ENCODE measurements at places on chromosomes 11 and 22.

GRCh38 chr11:122099374-122100036, 16.5 kb downstream of the BLID start:
- DNase-seq, result peak; percentile 76

DNA sequence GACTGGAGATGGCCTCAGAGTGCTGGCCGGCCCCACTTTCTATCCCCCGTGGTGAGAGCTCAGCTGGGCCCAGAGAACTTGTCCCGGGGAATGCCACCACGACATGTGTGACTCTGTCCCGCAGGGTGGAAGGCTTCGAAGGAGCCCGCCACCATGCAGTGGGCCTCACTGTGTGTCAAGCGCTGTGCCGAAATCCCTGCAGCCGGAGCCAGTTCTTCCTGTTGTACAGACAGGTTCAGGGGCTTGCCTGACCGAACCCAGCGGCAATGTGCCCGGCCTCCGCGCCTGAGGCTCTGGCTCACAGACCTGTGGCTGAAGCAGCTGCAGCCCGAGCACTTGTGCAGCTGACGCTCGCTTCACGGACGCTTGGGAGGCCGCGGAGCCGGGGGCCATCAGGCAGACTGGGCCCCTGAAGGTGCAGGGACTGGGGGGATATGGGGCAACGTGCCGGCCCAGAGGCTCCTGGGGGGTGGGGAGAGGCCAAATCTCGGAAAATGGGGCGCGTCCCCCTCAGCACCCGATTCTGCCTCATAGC, 650 bp downstream of the PPM1F start:
- peak; percentile 71 for DNase-seq

DNA sequence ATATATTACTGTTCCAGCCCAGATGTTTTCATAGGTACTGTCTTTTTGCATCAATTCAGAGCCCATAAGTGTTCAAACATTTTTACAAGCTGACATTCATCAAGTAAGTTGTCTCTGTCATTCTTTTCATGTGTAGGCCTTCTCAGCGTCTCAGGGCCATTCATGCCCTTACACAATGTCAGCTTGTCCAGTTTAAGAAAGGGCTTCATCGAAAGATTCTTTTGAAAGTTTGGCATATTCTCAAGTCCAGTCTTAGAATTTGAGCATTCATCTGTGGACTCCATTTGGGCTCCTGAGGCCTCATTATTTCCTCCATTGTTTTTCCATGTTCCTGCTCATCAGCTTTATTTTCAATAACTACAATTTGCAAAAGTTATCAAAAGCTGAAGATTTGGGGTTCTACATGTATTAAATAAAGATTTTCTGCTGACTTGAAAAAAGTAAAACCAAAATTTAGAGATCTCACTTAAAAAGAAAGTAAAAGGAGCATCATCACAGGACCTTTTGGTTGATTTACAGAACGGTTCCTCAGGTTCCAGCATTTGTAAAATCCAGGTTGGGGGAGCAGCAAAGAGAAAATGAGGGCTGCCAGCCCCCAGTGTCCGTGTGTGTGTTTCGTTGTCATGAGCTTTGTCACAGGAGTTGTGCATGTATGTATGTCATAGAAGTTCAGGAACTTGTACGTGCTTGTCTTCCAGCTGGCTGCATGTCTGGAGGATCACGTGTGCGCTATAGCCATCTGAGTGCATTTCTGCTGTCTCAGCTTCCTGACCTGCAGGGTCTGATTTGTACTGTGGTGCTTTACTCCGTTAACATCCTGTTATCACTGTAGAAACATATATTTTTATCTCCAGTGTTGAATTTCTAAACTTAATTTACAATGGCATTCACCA, 15.6 kb downstream of the MOV10L1 start:
- DNase-seq, result no peak

- DNase-seq, result no peak
These were observed 31.9 kb upstream of the RTL6 start for GRCh38 chr22:44529827-44530523.

DNA sequence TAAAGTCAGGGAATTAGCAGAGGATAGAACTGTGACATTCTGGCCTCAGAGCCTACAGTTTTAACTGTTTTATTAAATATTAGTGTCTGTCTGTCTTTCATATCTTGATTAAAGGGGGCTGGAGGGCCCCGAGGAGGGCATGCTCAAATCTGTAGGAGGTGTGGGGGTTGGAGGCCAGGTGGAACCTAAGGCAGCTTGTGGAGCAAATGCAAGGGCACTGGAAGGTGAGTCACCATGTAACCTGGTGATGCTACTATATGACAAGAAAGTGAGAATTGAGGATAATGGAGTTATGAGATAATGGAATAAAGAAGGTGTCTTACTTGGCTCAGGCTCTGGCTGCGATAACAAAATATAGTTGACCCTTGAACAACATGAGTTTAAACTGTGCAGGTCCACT, 27.3 kb upstream of the TMEM86A start:
- no peak for DNase-seq

GRCh38 chr11:76316726-76317125, 64.2 kb downstream of the THAP12 start:
- DNase-seq, result no peak

DNA sequence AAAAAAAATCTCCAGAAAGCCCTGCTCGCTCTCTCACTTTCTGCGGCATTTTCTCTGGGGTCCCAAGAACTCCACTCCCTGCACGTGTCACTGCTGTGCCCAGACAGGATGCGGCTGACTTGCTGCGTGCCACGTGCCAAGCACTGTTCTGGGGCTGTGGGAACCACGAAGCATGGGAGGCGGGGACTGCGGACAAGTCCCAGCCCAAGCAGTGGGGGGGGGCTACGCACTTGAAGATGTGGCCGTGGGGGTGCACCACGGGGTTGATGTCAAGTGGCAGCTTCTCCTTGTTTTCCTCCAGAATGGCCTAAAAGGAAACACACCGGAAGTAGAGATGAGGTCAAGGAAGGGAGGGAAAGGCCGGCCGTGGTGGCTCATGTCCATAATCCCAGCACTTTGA, 10.8 kb downstream of the TTLL12 start:
- DNase-seq, result no peak

DNA sequence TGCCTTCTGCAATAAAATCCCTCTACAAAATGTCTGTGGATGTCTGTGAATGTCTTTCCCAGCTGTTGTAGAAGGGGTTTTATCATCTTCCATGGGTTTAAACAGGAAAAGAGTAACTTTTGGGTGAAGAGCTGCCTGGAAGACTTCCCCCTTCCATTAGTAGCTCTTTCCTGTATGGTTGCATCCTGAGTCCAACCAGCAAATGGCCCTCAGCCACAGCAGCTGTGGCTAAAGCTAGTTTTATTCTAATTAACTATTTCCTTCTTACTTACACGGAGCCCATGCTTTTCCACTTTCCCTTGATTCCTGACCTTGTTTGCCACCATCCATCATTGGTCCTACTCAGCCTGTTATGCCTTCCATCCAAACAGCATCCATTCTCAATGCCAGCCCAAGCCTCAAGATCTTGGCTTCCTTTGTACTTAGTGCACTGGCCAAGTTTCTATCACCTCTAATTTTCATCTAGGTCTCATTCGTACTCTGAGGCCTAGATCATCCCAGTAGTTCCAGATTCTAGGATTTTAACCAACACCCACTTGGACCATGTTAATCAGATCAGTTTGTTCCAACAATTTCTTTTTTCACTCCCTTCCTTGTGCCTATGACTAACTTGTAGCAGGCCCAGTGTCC, 41.5 kb upstream of the CADM1 start:
- no peak for DNase-seq

DNA sequence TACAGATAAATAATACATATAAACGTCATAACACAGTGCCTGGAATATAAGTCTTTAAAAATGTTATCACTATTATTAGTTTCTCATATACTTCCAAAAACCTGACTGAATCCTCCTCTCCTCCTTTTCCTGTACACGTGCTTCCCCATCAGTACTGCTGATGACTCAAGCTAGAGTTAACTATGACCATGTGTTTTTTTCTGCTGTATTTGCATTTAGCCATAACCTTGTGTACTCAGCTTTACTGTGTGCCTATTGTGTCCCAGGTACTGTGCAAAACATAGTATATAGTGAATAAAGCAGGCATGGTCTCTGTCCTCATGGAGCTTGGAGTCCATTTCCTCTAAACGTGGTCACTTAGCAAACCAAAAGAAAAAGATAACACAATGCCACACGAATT, 56.5 kb upstream of the ARHGAP32 start:
- peak; percentile 41 for DNase-seq

DNA sequence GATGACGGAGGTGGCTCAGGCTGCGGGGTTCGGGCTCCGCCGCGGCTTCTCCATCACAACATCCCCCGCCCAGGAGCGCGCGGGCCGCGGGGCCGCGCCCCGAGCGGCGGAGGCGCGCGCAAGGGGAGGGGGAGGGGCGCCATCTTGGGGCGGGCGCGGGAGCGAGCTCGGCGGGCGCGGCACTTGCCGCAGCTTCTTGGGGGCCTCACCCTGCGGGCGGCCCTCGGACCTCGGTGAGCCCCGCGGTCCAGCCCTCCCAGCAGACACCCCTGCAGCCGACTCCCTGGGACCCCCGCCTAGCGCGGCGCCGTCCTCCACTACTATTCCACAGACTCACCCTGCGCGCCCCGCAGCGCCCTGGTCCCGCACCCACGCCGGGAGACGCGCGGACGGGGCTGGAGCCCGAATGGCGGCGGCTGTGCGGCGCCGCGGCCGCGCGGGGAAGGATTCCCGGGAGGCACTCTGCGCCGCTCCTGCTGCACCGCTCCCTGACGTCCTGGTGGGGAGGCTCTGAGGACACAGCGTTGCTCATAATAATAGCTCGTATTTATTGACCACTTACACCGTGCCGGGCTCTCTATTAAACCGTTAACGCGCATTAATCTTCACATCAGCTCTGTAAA, at the start of gene APBB1:
TSS of gene APBB1 (minus strand) at position 86 of the 623 bp plus-strand sequence. CDS start 7,747 bp downstream, outside the sequence.
- peak; percentile 89 for DNase-seq

GRCh38 chr11:112485280-112485679, 224.6 kb upstream of the PLET1 start:
- no peak for DNase-seq

DNA sequence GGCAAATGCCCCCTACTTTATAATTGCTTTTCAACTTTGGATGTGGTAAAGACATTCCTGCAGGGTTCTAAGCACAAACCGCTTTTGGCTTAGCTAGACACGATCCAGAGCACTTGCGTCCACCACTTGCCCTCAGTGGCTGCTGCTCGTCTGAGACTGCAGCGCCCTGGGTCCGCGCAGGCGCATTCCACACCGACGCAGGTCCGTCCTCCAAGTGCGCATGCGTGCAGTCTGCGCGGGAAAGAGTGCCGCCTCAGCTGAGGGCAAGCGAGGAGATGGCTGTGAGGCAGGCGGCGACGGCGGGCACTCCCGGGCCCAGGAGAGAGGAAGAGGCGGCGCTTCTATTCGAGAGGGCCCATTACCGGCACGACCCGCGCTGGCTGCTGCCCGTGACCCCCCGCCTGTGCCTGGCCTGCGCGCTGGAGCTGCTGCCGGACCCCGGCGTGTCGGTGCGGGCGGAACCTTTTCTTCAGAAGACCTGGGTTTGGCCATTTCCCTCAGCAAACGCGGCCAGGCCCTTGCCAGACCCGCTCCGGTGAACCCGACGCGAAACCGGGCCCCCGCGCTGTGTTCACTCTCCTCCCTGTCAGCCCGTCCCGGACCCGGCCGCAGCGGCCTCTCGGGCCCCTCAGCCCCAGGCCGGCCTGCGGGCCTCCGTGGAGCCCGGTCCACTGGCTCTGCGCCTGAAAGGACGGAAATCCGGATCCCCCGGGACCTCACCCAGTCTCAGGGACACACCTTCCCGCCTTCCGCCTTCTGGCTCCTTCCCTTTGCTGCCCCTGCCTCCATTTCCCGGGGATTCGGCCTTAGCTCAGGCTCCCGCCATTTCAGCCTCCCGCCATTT, at the start of gene MEI1:
TSS of gene MEI1 (plus strand) at position 240 of the 844 bp plus-strand sequence. CDS start at position 276, 36 bp downstream.
- DNase-seq, result peak; percentile 83
